Sigmoid colon (tissue), 7 donors: ENCODE measurements at places on chromosomes 3 and 15. TPM values are rescaled to one million over a fixed set of nuclear protein-coding genes. Genes with fewer than 3 reads are reported as not detected.

The ANKRD34C gene
- under 0.01 TPM for total RNA-seq

GRCh38 chr15:100256970-100257650 is 84.7 kb downstream of the ADAMTS17 start:
- no peak for DNase-seq

DNA sequence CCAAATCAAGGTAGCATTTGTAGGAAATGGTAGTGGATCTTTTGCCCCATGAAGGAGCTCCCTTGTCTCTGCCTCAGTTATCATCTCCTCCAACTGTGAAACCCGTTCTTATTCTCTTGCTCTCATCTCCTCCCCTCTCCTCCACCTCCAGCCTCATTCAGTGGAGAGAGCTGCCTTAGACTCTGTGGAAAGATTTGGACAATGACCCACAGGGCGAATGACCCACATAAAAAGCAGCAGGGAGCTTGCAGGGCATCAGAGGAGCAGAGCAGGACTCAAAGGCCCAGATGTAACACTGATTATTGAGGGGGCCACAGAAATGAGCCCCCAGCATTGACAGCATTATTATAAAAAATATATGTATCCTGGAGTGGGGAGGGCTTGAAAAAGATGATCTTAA is 641.1 kb upstream of the CFAP20DC start:
- DNase-seq: no peak

DNA sequence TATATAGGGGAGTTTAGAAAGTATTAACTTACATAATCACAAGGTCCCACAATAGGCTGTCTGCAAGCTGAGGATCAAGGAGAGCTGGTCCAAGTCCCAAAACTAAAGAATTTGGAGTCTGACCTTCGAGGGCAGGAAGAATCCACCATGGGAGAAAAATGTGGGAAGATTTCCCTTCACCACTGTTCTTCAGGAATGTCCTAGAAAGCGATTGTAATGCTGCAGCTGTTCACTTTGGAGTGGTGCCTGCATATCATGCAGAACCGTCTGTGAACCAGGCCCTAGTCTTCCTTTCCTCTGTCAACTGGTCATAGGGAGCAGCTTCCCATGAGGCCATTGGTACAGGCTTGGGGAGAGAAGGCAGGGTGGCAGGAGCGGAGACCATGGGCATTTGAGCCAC is 497.9 kb upstream of the ARPP21 start:
- DNase-seq: no peak

DNA sequence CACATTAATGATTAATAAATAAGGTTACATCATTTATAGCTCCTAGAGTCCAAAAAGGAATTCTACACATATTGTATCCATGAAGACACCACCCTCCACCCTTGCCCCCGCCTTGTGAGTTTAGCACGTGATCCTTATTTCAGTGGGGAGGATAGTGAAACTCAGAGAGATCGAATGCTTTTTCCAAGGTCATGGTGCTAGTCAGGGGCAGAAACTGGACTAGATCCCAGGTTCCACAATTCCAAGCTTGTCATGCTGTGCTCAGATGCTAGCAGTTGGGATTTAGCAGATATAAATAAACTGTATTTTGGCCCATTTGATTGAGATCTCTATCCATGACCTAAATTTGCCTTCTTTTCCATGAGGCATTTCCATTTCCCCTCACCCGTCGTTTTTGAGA is 227.4 kb upstream of the THRB start:
- no peak for DNase-seq

DNA sequence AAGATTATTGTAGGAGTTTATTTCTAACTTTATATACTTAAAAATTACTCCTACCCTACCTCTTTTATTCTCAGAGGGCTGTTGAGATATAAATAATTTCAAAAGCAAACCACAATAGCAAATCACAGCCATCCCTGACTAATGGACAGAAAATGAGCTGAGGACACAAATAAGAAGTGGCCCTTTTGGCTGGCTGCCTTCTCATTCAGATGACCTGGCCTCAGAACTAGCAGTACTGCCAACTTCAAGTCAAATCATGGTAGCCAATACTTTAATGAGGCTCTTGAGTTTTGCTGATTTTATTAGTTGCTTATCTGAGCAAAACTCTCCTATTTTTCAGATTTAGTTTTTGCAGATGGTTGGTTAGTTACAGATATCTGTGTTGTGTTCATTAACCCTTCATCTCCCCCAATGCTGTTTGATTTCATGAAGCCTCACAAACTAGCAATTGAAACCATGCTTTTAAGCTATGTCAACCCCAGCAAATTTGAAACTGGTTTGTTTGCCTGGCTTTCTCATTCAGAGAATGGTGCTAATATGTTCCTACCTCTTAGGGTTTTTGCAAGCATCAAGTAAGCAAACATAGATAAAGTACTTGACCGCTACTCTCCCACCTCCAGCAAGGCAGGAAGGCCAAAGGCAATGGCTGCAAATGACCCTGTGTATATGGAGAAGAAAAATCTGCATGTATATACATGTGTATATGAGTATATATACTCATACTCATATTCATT is 73.4 kb upstream of the HACD2 start:
- peak; percentile 92 for DNase-seq

DNA sequence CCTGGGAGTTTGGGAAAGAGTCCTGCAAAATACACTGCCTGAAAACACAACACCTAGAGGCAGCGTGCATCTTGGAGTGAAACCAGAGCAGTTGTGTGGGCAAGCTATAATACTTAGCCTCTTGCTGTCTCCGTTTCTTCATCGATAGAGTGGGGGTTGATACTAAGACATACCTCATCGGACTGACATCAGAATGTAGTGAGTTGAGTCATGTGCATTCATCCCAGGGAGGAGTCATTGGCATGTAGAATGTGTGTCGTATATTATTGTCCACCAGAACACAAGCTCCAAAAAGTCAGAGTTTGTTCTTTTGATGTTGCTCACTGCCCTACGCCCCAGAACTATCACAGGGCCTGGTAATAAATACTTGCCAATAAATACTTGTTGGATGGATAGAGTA is 4.3 kb downstream of the SNTN start:
- DNase-seq: no peak

The SHC4 gene
- 2.1 TPM for total RNA-seq

- DNase-seq: no peak
Observed at GRCh38 chr3:98565237-98565643, 28.2 kb downstream of the CPOX start.

The POPDC2 gene
- total RNA-seq: 181 TPM

- peak; percentile 22 for DNase-seq
Observed at GRCh38 chr15:66085128-66085527, 168.4 kb downstream of the MEGF11 start.

- DNase-seq: no peak
Observed at GRCh38 chr3:7875925-7876324, 625.7 kb upstream of the LMCD1 start.

DNA sequence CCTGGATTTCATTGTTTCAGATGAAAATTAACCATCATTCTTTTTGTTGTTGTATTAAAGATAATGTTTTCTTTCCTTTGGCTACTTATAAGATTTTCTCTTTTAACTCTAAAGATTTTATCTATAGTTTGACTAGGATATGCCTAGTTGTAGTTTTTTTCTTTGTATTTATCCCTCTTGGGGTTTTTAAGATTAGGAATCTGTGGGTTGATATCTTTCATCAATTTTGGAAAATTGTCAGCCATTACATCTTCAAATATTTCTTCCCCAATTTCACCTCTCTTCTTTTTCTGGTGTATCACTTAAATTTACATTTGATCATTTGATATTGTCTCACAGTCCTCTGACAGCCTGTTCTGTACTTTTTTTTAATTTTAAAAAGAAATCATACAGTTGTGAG is 32.5 kb upstream of the LIMD1 start:
- DNase-seq: no peak

DNA sequence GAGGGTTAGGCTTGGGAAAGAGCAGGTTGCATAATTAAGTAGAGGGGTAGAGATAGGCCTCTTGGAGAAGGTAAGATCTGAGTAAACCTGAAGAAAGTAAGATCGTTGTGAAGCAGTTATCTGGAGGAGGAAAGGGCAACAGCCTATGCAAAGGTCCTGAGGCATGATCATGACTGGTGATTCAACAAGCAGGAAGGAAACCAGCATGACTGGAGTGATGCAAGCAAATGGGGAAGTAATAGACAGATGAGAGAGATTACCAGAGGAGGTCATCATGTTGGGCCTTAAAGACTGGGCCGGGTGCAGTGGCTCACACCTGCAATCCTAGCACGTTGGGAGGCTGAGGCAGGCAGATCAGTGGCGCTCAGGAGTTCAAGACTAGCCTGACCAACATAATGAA is 360.2 kb downstream of the EPHB1 start:
- DNase-seq: no peak

DNA sequence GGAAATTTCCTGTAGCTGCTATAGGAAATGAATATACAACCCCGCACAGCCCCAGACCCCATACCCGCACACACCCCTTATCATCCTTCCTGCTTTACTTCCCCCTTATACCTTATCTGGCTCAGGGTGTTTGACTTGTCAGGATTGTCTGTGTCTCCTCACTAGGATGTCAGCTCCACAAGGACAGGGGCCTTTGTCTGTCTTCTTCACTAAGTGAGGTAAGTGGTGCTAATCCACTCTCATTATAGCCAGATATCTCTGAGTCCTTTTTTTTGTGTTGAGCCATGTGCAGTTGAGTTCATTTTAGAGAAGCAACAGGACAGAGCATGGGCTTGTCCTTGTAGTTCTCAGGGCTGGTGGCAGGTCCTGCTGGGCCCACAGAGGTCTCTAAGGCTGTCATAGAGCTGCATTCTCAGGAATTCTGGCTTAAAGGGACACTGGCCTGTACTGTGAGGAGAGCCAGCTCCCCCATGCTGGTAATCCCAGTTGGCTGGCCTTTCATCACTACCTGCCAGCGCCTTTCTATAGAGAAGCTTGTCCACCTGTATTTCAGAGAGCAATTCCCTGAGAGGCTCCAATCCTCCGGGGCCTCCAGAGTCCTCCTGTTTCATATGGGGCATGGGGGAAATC is 9.0 kb downstream of the KY start:
- DNase-seq: no peak

The PPARG gene
- total RNA-seq: 9.7 TPM

- no peak for DNase-seq
Observed at GRCh38 chr15:85588677-85589076, 206.0 kb downstream of the KLHL25 start.

DNA sequence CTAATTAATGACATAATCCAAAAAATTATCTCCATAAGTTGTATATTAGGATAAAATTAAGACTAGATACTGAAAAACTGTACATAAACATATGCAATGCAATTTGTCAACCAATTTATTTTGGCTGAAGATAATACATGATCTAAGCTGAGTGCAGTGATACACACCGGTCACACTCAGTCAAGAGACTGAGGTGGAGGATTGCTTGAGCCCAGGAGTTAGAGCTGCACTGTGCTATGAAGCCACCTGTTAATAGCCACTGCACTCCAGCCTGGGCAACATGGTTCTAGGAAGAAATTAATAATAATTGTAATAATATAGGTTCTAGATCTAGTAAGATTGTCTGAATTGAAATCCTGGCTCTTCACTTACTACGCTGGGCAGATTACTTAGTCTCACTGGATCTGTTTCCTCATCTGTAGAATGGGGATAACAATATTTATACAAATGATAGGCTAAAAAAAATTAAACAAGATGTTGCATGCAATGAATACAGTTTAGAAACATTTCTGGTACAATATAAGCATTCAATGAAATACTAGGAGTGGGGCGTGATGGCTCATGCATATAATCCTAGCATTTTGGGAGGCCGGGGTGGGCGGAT is 15.8 kb downstream of the SLC4A7 start:
- DNase-seq: no peak

DNA sequence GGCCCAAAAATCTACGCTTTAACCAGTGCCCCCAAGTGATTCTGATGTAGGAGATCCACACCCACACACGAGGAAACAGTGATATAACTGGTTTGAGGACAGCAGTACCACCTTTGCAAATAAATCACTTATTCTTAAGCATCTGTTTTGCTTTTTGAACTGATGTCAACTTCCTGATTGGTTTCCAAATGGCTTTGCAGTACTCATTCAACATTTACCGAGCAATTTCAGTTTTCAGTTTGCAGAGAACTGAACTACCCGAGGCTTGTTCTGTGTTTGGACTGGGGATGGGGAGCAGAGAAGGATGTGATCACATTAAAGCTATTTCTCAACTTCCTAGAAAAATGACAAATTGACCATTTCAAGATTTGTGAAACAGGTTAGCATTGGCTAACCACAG is 1.1 kb upstream of the GYG1 start:
- no peak for DNase-seq

The TATDN2 gene
- total RNA-seq: 13.2 TPM

DNA sequence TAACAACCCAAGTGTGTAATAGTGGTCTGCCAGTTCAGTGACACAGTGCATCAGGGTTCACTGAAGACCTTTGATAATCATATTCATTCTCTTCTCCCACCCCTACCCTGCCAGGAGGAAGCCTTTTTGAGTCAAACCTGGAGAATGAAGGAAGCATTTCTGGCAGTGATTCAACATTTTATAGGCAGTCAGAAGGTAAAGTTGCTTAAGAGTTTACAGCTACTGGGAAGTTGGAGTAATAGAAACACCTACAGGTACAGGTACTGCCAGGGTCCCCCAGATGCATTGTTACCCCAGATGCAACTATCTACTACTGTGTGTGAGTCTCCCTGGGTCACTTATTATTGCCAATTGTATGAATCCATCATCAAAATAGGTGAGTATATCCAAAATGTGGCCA is 146.9 kb upstream of the EIF1B start:
- no peak for DNase-seq

DNA sequence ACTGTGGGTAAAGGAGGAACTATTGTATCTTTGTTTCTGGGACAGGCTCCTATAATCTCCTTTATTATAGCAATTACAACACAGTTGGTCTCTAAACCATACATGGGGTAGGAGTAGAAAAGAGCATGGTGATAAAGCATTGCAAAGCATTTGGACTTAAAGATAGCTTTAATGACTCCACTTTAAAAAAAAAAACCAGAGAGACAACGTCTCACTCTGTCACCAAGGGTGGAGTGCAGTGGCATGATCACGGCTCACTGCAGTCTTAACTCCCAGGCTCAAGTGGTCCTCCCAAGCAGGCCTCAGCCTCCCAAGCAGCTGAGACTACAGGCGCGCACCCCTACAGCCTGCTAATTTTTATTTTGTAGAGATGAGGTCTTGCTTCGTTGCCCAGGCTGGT is 68.2 kb downstream of the DENND4A start:
- DNase-seq: no peak

The ARHGEF26 gene
- total RNA-seq: 48.4 TPM

DNA sequence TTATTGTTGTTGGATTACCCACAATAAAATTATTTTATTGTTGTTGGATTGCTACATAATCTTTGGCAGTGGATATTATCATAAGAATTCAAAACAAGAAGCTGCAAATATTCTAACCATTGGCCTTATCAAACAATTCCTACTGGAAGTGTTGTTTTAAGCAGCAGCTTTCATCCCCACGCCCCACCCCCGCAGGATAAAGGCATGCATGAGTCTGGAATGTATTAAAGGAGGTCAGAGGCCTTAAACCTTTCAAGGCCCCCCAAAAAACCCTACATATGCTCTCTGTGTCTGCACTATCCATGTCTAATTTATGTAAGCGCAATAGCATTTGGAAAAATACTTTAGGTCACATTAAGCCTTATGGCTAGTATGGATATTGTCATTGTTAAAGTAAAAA is 23.1 kb downstream of the P3H2 start:
- no peak for DNase-seq
